ENCODE measurements at places on chromosomes 11 and 22.

- DNase-seq, result no peak
These were observed 51.6 kb downstream of the LGR4 start for GRCh38 chr11:27420722-27421572.

GRCh38 chr11:95295382-95296149, 64.6 kb upstream of the SESN3 start:
- DNase-seq, result no peak

- DNase-seq, result no peak
These were observed 24.5 kb upstream of the RAG2 start for GRCh38 chr11:36622431-36623136.

DNA sequence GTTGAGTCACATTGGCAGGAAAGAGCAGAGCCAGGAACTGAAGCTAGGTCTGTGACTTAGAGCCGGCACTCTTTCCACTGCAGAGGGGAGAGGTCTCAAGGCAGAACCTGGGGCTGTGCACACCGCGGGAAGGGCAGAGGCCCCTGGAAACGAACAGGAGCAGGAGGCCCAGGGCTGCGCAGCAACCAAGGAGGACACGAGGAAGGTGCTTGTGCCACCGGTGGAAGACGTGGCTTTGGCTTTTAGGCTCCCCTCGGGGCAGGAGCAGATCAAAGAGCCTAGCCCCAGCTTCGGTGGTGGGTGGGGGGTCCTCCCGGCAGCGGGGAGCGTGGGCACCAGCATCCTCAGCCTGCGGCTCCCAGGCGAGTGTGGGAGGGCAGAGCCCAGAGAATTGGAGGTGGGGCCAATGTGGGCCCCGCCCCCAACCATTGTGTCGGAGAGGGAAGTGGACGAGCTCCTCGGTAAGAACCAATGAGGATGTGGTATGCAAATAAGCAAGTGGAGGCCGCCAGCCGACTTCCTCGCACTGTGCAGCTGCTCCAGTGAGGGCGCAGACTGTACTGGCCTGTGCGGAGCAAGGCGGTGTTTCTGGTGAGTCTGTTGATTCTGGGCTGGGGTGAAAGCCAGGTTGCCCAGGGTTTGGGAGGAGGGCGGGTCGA, at the start of gene CCDC116:
Gene CCDC116 (plus strand): TSS at position 524 of the 659 bp plus-strand sequence. CDS start 422 bp downstream, outside the sequence.
- peak; percentile 73 for DNase-seq

DNA sequence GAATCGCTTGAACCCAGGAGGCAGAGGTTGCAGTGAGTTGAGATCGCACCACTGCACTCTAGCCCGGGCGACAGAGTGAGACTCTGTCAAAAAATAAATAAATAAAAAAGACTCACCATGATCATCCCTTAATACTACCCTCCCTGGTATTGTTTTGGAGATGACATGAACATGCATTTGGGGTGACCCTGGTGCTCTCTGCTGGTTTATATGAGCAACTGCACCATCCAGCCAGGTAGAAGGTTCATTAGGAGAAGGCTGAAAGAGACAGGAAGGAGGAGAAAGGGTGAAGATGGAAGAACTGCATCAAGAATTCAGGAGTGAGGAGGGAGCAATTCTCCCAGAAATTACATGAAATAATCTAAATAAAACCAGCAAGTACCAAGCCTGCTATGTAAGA, 37.8 kb downstream of the SLC5A1 start:
- DNase-seq, result no peak

- no peak for DNase-seq
These were observed 2.4 kb upstream of the SCARF2 start for GRCh38 chr22:20439928-20440575.

- no peak for DNase-seq
These were observed 11.7 kb downstream of the OSBPL5 start for GRCh38 chr11:3153291-3153861.

GRCh38 chr11:42003801-42004200, 544.3 kb upstream of the LRRC4C start:
- DNase-seq, result no peak

- no peak for DNase-seq
These were observed 334.5 kb downstream of the TTC28 start for GRCh38 chr22:28344918-28345703.

DNA sequence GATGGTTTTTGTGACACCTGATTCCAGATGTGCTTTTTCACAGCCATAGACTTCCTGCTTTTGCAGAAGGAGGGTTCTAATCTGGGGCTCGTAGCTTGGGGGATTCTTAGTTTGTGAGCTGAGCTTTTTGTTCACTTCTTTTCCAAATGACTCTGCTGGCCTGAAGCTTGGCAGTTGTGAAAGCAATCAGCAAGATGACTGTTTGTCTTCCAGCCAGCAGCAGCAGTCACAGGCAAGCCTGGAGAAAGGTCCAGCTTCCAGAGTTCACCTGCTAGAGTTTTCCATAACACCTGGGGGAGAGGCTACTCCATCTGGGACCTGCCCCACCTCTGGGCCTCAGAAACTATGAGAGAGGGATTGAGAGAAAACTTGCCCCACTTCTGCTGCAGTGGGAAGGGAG, 4.1 kb downstream of the MARK2 start:
- no peak for DNase-seq

GRCh38 chr22:28909375-28909774, 26.0 kb downstream of the ZNRF3 start:
- no peak for DNase-seq

GRCh38 chr11:115652094-115652493, 147.9 kb upstream of the CADM1 start:
- no peak for DNase-seq

GRCh38 chr11:96741068-96741467, 351.3 kb downstream of the JRKL start:
- DNase-seq, result no peak

DNA sequence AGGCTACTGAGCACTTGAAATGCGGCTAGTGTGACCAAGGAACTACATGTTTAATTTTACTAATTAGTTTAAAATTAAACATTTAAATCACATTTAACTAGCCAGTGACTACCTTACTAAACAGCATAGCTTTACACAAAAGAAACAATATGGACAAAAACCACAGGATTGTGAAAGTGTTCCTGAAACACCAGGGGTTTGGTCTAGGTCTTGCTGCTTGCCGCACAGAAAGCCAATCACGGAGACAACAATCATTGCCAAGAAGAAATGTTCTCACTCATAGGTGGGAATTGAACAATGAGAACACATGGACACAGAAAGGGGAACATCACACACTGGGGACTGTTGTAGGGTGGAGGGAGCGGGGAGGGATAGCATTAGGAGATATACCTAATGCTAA, 309.5 kb downstream of the C11orf87 start:
- no peak for DNase-seq

GRCh38 chr22:41198027-41198580, 7.0 kb upstream of the L3MBTL2 start:
- DNase-seq, result peak; percentile 53

DNA sequence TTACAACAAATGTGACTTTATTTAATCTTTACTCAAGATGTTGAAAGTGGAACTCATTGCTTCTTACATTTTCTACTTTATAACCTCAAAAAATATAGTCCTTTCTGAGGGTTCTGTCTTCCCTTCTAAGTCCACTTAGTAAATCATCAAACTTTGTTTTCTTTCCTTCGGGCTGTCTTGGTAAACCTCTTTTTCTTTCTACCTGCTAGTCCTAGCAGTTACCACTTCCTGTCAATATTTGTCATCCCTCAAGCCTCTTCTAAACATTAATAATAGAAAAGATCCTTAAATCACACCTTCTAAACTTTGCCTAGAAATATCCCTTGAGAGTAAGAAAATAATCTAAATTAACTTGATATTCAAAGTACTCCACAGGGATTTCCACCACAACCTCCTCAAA, 580.4 kb downstream of the CNTN5 start:
- no peak for DNase-seq

DNA sequence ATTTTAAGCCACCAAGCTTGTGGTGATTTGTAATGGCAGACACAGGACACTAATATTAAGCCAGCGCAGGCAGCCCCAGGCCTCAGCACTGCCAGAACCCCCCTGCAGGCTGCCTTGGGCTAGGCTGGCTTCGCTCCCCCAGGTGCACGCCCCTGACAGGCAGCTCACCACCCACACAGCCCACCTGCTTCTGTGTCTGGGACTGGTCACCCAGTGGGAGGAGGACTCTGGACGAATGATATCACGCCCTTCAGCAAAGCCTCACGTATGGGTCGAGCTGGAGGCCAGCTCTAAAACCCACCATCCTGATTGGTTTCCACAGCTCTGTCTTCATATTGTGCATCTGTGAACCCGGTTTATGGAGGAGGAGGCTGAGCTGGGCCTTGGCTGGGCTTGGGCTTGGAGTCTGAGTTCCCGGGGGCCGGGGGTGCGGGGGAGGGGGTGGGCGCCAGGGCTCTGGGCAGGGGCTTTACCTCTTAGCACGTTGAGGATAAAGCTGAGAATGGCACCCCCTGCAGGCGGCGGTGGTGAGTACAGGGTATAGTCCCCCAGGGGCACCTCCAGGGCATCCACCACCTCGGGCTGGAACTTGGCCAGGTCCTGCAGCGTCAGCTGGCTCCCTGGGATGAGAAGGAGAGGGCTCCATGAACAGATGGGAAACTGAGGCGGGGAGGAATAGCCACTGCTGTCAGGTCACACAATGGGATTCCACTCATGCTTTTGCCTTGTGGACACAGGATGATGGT, 13.8 kb downstream of the GGT5 start:
- peak; percentile 70 for DNase-seq

DNA sequence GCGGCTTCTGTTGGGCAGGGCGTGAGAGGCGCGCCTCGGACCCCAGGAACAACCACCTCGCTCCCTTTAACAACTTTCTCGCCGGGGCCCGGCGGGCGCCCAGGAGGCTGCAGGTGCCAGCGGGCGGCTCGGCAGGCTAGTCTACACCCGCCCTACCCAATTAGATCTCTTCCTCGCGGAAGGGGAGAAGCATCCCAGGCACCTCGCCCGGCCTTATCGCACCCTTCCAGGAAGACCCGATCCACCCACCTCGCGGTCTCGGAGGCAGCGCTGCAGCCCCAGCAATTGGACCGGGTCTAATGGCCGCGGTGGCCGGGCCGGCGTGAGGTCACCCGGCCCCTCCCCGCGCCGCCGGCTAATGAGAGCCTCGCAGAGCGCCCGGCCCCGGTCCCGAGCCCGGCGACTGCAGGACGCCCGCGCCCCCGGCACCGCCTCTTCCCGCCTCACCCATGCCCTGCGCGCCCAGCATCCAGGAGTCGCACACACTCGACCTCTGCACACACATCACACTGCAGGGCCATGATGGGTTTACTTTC, at the start of gene PLAAT3:
Gene PLAAT3 (minus strand): TSS at position 298 of the 536 bp plus-strand sequence. CDS start 419 bp downstream, outside the sequence.
- peak; percentile 44 for DNase-seq

GRCh38 chr11:69554849-69555248, 73.4 kb downstream of the LINC01488 start:
- no peak for DNase-seq

GRCh38 chr11:31813391-31814175, 2.5 kb upstream of the PAX6 start:
- no peak for DNase-seq

DNA sequence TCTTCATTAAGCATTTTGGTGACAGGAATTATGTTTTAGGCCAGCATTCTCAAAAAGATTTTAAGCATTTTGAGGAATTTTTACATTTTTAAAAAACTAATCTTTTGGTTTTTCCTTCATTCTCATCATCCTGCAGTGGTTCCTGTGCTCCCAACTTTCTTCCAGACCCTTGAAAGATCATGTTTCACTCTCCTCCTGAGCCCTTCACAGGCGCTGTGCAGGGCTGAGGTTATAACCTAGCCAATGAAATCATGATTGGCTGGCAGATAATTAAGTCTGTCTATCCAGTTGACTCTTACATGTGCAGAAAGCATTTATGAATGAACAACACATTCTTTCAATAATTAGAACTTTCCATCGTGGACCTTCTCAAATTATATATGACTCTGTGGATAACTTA, 226.3 kb downstream of the DDX10 start:
- DNase-seq, result no peak

- DNase-seq, result no peak
These were observed 117.4 kb upstream of the TMEM45B start for GRCh38 chr11:129698212-129698611.

- DNase-seq, result peak; percentile 66
These were observed 1.0 kb upstream of the TOB2 start for GRCh38 chr22:41447435-41448188.

GRCh38 chr11:64838600-64839334, 5.7 kb downstream of the CDC42BPG start:
- no peak for DNase-seq

DNA sequence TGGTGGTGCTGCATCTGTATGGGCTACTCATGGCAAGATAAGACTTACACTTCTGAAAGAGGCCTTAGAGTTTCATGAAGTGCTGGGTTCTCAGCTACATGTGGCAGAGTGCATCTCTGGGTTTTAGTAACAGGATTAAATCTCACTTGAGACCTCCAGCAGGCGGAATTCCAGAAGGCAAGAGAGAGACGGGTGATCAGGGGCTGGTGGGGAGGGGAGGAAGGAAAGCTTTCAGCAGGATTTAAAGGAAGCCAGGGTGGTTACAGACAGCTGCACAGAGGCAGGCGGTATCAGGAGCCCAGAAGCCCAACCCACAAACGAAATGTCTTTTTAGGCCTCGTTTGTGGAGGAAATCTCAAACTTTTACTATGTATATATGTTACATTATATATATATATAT, 56.2 kb upstream of the CD82 start:
- no peak for DNase-seq

DNA sequence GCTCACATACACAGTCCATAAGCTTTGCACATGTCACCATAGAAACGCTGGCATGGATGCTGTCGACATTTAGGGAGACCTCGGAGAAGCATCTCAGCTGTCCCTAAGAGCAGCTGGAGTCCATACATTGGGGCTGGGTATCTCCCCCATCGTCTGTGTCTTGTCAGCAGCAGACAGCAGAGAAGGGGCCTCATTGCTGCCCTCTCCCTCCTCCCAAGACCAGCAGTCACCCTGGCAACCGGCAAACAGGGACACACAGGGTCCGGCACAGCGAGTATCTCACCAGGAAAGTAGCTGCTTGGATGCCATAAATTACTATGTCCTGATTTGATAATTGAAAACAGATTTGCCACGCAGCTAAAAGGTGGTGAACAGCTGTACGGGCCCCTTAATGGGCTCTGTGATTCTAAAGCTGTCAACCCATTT, 84.4 kb downstream of the CD44 start:
- no peak for DNase-seq

- DNase-seq, result no peak
These were observed 534.5 kb downstream of the LRRC4C start for GRCh38 chr11:40924915-40925314.

GRCh38 chr11:135027461-135027860, 615.4 kb upstream of the B3GAT1 start:
- no peak for DNase-seq

DNA sequence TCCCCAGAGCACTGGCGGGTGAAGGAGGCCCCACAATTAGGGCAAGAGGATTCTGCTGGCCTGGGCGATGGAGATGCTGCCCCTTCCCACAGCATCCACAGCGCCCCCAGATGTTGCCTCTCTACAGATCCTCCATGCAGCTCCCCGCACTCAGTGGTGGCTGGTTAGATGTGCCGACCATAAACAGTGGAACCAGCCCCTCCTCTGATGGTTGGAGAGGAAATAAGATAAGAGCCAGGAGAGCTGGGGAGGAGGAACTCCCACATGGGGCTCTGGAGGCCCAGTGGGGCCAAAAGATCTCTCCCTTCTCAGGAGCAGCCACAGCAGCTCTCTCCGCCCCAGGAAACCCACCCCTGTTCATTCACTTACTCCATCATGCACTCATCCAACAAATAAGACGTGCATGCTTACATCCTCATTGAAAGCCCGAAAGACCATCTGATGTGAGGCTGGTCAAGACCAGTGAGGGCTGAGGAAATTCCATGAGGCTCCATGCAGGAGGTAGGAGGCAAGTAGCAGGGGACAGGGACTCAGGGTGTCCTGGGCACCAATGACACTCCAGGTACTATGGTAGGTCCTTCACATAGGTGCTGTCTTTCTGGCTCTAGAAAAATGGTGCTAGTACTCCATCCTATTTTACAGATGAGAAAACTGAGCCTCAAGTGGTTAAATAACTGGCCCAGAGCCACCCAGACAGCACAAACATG, 1.5 kb downstream of the PTGDR2 start:
- no peak for DNase-seq

Measured in activated T-cell treated with anti-CD3 and anti-CD28 coated beads, Interleukin-2, amount 50 U/mL, for 1 hour (primary cell).